ENCODE measurements at places on chromosomes 16 and 17. TPM values are rescaled to one million over a fixed set of nuclear protein-coding genes. Genes with fewer than 3 reads are reported as not detected.

Gene TMIGD1
- not detected for total RNA-seq

Gene MPRIP
- 115 TPM for total RNA-seq

Gene CCL2
- 6.1 TPM for total RNA-seq

Gene VAT1L
- under 0.01 TPM for total RNA-seq

Gene ACSM2A
- not detected for total RNA-seq

Gene OR3A3
- total RNA-seq, result not detected

Gene GNG13
- not detected for total RNA-seq

Gene ZNF423
- total RNA-seq, result 2.9 TPM

Gene TOB1
- 13.3 TPM for total RNA-seq

Gene ZNRF1
- total RNA-seq, result 15.4 TPM

Gene RHBDF1
- 44.4 TPM for total RNA-seq

Gene DHRS13
- 4.8 TPM for total RNA-seq

Gene HOXB4
- total RNA-seq, result 3.3 TPM

Gene TAC4
- total RNA-seq, result not detected

Gene SCPEP1
- 26.1 TPM for total RNA-seq

Gene TBC1D26
- total RNA-seq, result not detected

Gene ZNF747
- total RNA-seq, result 8.1 TPM

Gene TRPV3
- 1.1 TPM for total RNA-seq

Data from subcutaneous preadipocyte (primary cell).